ENCODE measurements at places on chromosomes 3 and 15.
A peak's percentile ranks its signal among the peaks of the same experiment; 100 is the strongest.

DNA sequence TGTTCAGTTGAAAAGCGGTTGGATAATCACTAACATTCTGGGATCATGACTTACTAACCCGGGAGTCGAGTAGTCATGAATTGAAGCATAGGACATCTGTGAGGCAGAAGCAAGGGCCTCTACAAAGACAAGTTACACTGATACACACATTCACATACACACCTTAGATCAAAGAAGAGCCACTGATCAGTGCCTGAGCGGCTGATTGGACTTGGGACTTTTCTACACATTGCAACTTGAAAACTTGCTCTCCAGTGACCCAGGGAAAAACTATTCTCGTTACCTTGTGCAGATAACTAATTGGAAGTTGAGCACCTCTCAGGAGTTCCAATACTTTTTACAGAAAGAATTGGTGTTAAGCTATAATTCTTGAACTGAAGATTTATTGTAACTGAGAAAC is 206.0 kb downstream of the CDIN1 start:
- DNase-seq, result no peak

DNA sequence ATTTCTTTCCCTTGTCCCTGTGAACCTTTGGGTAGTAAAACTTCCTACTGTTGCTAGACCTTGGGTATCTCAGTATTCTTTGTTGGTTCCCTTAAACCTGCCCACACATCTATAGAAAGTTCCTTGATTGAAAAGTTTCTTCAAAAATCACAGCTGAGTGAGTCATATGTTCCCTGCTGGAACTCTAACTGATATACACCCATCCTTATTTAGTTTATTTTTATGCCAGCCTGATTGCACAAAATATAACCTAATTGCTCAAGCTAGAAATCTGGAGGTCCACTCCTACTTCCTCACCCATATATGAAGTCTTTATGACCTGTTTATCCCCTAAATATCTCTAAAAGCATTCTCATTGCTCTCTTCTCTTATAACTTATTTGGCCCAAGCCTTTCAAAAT is 13.7 kb upstream of the GJD2 start:
- no peak for DNase-seq

DNA sequence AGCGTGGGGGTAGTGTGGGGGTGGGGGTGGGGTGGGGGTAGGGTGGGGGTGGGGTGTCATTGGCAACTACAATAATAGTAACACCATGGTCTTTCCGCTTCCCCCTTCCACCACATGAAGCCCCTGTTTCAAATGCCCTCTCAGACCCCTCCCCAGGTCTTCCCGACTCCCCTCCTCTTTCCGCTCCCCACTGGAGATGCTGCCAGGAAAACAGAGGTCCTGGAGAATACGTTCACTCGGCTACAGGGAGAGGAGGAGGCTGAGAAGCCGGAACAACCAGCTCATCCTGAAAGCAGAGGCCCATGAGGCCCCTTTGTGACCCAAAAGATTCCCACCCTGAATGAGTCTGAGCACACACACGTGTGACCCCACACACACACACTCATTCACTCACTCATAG is 75.4 kb downstream of the CPN2 start:
- peak; percentile 2 for DNase-seq

- DNase-seq, result peak; percentile 71
Observed at GRCh38 chr3:49602877-49603411, 48.7 kb downstream of the BSN start.

GRCh38 chr3:102661707-102662497 is 227.1 kb downstream of the ZPLD1 start:
- DNase-seq, result no peak

- no peak for DNase-seq
Observed at GRCh38 chr3:13133471-13133981, 60.3 kb upstream of the IQSEC1 start.

GRCh38 chr3:45153658-45154437 is 7.7 kb upstream of the CDCP1 start:
- DNase-seq, result no peak

DNA sequence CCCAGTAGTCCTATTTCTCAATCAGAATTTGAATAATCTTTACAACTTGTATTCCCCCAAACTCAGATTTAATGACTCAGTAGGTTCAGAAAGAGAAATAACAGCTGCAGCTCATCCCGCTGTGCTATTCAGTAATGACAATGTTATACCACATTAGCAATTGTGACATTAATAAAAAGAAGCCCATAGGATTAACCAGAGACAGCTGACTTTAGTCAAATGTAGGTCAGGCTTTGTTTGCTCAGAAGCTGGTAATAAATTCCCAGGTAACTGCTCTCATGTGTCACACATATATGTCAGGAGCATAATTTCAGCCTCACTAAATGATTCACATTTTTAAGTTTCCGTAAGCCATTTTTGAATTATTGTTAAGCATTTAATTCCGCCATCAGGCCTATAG is 222.0 kb upstream of the UBE2E2 start:
- DNase-seq, result no peak

DNA sequence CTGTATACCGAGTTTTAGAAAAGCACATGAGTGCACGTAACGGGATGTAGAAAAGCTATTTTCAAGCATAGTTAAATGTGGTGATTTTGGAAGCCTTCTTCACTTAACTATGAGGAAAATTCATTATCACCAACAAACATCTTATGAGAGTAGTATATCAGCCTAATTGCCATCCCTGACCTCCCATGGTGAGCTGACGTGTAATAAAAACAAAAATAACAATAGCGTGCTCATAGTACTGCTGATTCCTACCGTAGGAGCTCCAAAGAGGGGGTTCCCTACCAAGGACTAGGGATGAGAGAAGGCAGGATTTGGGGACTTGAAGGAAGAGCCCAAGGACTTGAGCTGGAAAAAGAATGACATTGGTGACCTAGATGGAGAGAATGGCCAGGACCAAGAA is 16.9 kb downstream of the ST8SIA2 start:
- DNase-seq, result no peak

All from activated T-cell treated with anti-CD3 and anti-CD28 coated beads, Interleukin-2, amount 50 U/mL, for 24 hours (primary cell).